Prostate gland (tissue), 2 donors: ENCODE measurements at places on chromosomes 12 and 14. TPM values are rescaled to one million over a fixed set of nuclear protein-coding genes. Genes with fewer than 3 reads are reported as not detected.

P2RX7 gene
- total RNA-seq: 11.8 TPM

OAS2 gene
- 12.4 TPM for total RNA-seq

SLC39A5 gene
- total RNA-seq: not detected

DEPDC4 gene
- 18.0 TPM for total RNA-seq

GRIN2B gene
- 0.11 TPM for total RNA-seq

TMTC3 gene
- total RNA-seq: 23.6 TPM

OR4E2 gene
- not detected for total RNA-seq

RHOF gene
- total RNA-seq: 9.5 TPM

RGS6 gene
- total RNA-seq: not detected

TBX5 gene
- 0.34 TPM for total RNA-seq

CDK4 gene
- total RNA-seq: 103 TPM

DPY19L2 gene
- 26.4 TPM for total RNA-seq

ACOT6 gene
- not detected for total RNA-seq

OR6C70 gene
- not detected for total RNA-seq
